ENCODE measurements at places on chromosomes 5 and 9.

DNA sequence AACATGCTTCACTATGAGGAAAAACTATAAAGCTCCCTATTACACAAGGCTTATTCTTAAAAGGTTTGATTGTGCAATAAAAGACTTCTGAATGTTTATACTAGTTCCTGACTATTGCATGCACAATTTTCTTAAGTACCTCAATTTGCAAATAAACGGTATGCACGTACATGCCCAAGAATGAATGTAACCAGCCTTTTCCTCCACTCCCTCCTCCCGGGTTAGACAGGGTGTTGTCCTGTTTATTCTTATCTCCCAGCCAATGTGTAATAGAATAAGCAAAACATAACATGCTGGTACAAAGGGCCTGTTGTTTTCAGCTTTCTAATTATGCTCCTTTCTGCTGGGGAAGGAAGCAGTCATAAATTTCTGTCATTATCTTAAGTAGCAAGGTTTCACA is 79.1 kb downstream of the AOPEP start:
- DNase-seq, result peak; percentile 21

GRCh38 chr5:179259731-179260323 is 85.4 kb downstream of the ADAMTS2 start:
- DNase-seq, result no peak

GRCh38 chr9:9719373-9720112 is 893.3 kb downstream of the PTPRD start:
- DNase-seq, result no peak

GRCh38 chr5:39370555-39371366 is 6.5 kb upstream of the C9 start:
- DNase-seq, result no peak

GRCh38 chr9:14383294-14383693 is 69.4 kb upstream of the NFIB start:
- DNase-seq, result peak; percentile 40
